ENCODE measurements at places on chromosomes 5 and 9. TPM values are rescaled to one million over a fixed set of nuclear protein-coding genes. Genes with fewer than 3 reads are reported as not detected.

The CCNO gene
- total RNA-seq: 0.27 TPM

The PCDHGA9 gene
- 21.7 TPM for total RNA-seq

The PPP2CA gene
- total RNA-seq: 220 TPM

The WNK2 gene
- 89.7 TPM for total RNA-seq

The ST8SIA4 gene
- 16.4 TPM for total RNA-seq

The PCDHGB5 gene
- total RNA-seq: 23.4 TPM

The GCNT4 gene
- total RNA-seq: 0.71 TPM

The PTGR1 gene
- total RNA-seq: 44.8 TPM

The CDH18 gene
- total RNA-seq: 19.5 TPM

The NR5A1 gene
- not detected for total RNA-seq

The SCGB3A2 gene
- not detected for total RNA-seq

The CARD9 gene
- total RNA-seq: 7.9 TPM

The WNT8A gene
- total RNA-seq: not detected

The NEUROG1 gene
- total RNA-seq: 5.9 TPM

The ARL14EPL gene
- not detected for total RNA-seq

The HTR4 gene
- total RNA-seq: 0.27 TPM

The GAPT gene
- total RNA-seq: 0.77 TPM

The SLC6A7 gene
- total RNA-seq: 0.11 TPM

The PKD2L2 gene
- not detected for total RNA-seq

The ARHGEF28 gene
- total RNA-seq: 30.0 TPM

The TLX3 gene
- total RNA-seq: not detected

The SEMA4D gene
- total RNA-seq: 35.8 TPM

The RNF183 gene
- 0.66 TPM for total RNA-seq

The CAMLG gene
- total RNA-seq: 31.0 TPM

The GLDC gene
- 18.4 TPM for total RNA-seq

The ARL10 gene
- total RNA-seq: 25.1 TPM

The NEURL1B gene
- 21.6 TPM for total RNA-seq

The SLC6A19 gene
- 0.27 TPM for total RNA-seq

The FAM153A gene
- 1.9 TPM for total RNA-seq

The C5orf63 gene
- total RNA-seq: 9.1 TPM

The TMOD1 gene
- 13.4 TPM for total RNA-seq

The NMUR2 gene
- 0.22 TPM for total RNA-seq

The MAML1 gene
- 33.5 TPM for total RNA-seq

The RAB3C gene
- 14.0 TPM for total RNA-seq

The TAF1L gene
- not detected for total RNA-seq

The SLC45A2 gene
- 6.4 TPM for total RNA-seq

The ZNF300 gene
- total RNA-seq: 39.5 TPM

The ROR2 gene
- 24.1 TPM for total RNA-seq

All from camera-type eye (tissue), 1 donor.